ENCODE measurements at places on chromosomes 5 and 9.

- no peak for DNase-seq
Measured at GRCh38 chr5:15191012-15191411, 309.0 kb upstream of the FBXL7 start.

GRCh38 chr9:135736272-135736978 lies 34.4 kb downstream of the KCNT1 start:
- DNase-seq = no peak

DNA sequence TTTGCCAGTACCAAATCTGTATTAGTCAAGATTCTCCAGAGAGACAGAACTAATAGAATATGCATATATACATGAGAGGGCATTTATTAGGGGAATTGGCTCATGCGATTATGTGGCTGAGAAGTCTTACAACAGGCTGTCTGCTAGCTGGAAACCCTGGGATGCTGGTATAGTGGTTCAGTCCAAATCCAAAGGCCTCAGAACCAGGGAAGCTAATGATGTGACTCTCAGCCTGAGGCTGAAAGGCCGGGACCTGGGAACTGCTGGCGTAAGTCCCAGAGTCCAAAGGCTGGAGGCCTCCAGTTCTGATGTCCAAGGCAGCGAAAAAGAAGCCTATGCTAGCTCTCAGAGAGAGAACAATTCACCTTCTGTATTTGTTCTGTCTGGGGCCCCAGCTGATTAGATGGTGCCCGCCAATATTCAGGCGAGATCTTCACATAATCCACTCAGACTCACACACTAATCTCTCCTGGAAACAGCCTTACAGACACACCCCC lies 84.1 kb downstream of the KIAA1958 start:
- no peak for DNase-seq

GRCh38 chr9:108850293-108850897 lies 5.4 kb downstream of the ACTL7B start:
- DNase-seq = no peak

DNA sequence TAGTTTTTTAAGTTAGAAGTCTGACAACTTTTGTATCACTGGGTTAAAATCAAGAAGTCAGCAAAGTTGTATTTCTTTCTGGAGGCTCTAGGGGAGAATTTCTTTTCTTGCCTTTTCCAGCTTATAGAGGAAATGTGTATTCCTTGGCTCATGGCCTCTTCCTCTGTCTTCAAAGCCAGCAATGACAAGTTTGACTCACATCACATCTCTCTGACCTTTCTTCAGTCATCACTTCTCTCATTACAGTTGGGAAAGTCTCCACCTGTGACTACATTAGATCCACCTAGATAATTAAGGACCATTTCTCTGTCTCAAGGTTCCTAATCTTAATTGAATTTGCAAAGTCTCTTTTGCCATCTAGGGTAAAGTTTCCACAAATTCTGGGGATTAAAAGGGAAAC lies 339.9 kb downstream of the TENT4A start:
- no peak for DNase-seq

DNA sequence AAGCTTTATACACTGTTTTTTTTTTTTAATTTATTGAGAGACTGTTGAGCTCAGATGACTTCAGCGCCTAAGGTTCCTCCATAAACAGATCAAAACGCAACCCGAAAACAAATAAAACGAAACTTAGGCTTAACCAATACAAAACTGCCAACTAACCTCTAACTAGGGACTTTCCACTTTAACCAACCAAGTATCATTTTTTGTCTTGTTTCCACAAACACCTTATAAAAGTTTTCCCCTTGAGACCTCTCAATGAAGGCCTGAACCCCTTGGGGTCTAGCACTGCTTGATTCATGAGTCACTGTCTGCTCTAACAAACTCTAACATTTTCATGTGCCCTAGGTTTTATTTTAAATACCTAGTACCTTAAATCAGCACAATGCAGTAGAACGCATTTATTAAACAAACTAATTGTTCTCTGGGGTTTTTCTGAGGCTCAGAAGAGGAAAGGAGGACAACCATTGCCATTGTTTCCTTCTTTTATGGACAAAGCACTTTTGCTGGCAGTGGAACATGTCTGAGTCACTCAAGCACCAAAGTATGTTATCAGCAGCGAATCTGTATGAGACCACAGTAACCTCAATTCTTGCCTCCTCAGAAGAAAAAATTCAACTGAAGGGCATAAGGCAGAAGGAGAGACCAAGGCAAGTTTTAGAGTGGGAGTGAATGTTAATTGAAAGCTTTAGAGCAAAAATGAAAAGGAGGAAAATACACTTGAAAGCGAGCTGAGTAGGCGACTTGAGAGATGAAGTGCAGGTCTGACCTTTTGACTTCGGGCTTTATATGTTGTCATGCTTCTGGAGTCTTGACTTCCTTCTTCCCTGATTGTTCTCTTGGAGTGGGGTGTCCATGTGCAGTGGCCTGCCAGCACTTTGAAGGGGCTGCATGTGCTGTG lies 97.7 kb upstream of the HCN1 start:
- no peak for DNase-seq

GRCh38 chr9:76049341-76049740 lies 158.9 kb downstream of the PCSK5 start:
- no peak for DNase-seq

DNA sequence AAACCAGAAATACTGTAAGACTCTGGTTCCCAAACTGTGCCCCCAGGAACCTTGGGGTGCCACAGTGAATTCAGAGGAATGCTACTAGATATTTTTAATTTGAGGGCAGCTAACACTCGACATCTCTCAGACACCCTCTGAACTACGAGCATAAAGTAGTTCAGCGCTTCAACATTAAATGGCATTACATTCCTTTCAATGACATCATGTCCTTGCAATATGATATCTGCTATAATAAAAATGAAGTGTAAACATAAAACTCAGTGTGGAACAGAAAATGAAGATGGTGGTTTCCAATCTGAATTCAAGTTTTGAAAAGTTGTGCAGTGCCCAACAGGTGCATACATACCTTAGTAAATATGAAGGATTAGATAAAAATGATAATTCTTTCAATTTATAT lies 116.1 kb downstream of the LPAR1 start:
- DNase-seq = no peak

- no peak for DNase-seq
Measured at GRCh38 chr5:133265720-133266526, 214.1 kb downstream of the HSPA4 start.

DNA sequence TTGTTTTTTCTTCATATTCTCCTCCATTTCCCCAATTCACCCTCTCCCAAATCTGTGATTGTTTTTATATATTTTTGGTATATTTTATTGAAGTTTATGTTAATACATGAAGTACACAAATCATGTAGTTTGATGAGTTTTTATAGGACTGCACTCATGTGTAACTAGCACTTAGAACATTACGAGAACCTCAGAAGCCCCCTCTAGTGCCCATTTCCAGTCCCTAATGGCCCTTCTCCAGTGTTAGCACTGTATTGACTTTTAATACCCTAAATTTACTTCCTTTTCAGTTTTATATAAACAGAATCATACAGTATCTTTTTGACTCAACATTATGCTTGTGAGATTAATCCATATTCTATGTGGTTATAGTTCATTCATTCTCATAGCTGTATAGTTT lies 18.5 kb upstream of the FKTN start:
- DNase-seq = no peak

- no peak for DNase-seq
Measured at GRCh38 chr5:65769539-65769938, 47.5 kb downstream of the NLN start.

DNA sequence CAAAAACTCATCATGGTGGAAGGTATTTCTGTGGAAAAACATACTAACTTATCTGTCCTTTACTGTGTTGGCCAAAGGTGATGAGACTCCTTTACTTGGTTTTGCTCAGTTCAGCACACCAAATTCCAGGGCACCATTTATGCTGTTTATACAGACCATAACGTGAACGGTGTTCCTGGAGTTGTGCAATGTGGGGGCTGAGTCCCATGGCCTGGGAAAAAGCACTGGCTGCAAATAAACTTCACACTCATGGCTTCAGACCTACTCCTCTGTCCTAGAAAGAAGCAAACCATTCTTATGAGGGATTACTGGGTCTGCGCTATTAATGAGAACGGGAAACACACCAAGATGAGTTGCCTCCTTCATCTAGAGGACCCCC lies 10.4 kb downstream of the FREM1 start:
- no peak for DNase-seq

GRCh38 chr9:3458806-3459475 lies 66.9 kb downstream of the RFX3 start:
- DNase-seq = peak; percentile 19

GRCh38 chr9:14209399-14210345 lies 104.3 kb downstream of the NFIB start:
- DNase-seq = no peak

DNA sequence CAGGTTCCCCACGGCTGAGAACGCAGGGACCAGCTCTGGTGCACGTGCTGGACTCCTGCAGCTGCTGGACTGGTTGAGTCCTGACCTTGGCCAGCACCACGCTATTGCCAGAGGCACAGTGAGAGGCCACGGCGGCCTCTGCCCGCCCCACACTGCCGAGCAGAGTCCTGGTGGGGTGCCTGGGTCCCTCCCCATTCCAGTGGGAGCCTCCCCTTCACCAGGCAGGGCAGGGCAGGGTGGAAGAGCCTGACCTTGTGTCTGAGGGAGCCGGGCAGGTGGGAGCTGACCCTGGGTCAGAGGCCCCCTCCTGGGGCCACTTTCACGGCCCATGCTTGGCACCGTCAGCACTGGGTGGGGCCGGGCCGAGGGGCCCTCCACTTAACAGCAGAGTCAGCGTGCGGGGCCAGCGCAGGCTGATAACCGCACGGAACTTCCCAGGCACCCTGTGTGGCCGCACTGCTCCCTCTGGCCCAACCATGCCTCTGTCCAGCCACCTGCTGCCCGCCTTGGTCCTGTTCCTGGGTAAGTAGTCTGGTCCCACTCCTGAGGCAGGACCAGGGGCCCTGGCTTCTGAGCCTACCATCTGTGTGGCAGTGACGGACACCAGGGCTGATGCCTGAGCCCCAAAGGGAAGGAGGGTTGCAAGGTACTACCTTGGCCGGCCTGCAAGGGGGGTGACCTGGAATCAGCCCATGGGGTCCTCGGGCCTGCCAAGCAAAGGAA lies at the start of gene MAMDC4:
MAMDC4 (plus strand) TSS at position 406 of the 723 bp plus-strand sequence; CDS start at position 477, 71 bp downstream.
- DNase-seq = no peak

- no peak for DNase-seq
Measured at GRCh38 chr9:5698810-5699556, 70.1 kb downstream of the RIC1 start.

DNA sequence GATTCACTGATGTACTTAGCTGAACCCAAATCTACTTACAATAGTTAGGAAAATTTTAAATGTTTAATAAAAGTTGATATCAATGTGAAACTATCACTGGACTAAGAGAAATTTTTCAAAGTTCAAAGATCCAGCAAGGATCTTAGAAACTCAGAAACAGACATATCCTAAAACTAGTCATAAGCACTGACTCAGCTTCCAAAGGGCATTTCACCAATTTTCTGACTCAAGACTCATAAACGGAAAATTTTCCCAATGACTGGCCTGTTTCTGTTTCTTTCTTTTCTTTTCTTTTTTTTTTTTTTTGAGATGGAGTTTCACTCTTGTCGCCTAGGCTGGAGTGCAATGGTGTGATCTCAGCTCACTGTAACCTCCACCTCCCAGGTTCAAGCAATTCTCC lies 66.6 kb downstream of the CDC14B start:
- no peak for DNase-seq

- DNase-seq = no peak
Measured at GRCh38 chr5:159851053-159851452, 65.2 kb upstream of the ADRA1B start.

GRCh38 chr9:93634311-93635185 lies 58.2 kb downstream of the PHF2 start:
- DNase-seq = no peak

GRCh38 chr5:73158313-73158712 lies 14.7 kb upstream of the TMEM174 start:
- DNase-seq = peak; percentile 77

DNA sequence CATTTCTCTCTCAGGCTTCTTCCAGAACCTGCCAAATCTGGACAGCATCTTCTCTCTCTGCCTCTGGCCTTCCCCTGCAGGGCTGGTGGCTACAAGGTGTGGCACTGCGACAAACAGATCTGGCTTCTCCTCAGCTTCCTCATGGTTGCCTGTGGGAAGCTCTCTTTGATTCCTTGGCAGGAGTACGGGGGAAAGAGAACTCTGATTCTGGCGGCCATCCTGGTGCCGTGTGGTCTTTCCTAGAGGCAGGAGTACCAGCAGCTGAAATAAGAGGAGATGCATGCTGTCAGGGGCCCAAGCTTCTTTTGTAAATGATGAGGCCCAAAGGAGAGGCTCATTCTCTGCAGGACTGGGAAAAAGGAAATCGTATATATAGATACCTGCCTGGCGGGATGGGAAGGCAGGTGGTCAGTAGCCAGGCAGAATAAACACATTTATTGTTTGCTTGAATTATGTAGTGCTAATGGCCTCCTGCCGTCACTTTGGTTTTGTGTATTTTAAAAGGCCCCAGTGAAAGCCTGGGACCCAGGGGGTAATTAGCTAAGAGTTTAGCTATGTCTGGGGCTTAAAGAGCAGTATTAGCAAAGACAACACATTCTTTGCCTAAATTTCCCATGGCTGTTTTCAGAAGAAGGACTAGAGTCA lies at the start of gene CER1:
CER1 (minus strand) TSS at position 343 of the 645 bp plus-strand sequence; CDS start at position 282, 61 bp downstream.
- DNase-seq = no peak

DNA sequence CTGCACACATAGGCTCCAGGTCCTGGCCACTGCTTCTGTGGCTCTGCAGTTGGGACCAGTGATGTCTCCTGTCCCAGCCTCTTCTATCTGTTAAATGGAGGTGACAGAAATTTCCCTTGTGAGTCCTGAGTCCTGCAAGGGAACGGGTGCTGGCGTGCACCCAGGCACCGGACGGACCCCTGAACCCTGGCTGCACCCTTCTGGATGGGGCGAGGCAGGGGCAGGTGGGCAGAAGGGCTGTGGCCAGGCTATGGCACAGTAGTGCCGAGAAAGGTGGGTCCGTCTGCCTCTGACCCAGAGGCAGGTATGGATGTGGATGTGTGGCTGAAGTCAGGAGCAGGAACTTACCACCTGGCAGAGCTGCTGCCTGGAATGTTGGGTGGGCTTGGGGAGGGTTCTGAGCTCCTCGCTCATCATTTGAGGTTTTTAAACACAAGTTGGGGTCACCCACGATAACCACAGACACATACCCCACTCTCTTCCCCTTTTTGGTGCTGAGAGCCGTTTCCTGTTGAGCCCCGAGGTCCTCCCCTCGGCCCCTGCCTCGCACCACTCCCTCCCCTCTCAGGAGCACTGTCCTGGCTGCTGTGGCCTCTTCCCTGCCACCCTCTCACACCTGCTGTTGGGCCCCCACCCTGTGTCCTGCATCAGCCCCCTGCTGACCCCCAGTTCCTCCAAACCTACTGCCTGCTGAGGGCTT lies 82.0 kb downstream of the COL5A1 start:
- no peak for DNase-seq

Data from renal pelvis (tissue), 12 donors.